ENCODE measurements at places on chromosomes 2 and 18. TPM values are rescaled to one million over a fixed set of nuclear protein-coding genes. Genes with fewer than 3 reads are reported as not detected.

The PSMA8 gene
- total RNA-seq: not detected

The XIRP2 gene
- not detected for total RNA-seq

The RGPD4 gene
- 0.08 TPM for total RNA-seq

The ERFE gene
- 29.3 TPM for total RNA-seq

The CRYGD gene
- not detected for total RNA-seq

The CDK5R2 gene
- total RNA-seq: 0.24 TPM

The PLEK gene
- total RNA-seq: not detected

The FBXO36 gene
- 0.67 TPM for total RNA-seq

The SIX2 gene
- total RNA-seq: not detected

The RMDN2 gene
- 14.3 TPM for total RNA-seq

The WNT6 gene
- not detected for total RNA-seq

The STON1 gene
- 3.7 TPM for total RNA-seq

The CTDP1 gene
- 21.6 TPM for total RNA-seq

All from SK-MEL-5 (cell line).